CD14-positive monocyte (primary cell): ENCODE measurements at places on chromosomes 7 and 10.
A peak's percentile ranks its signal among the peaks of the same experiment; 100 is the strongest.

DNA sequence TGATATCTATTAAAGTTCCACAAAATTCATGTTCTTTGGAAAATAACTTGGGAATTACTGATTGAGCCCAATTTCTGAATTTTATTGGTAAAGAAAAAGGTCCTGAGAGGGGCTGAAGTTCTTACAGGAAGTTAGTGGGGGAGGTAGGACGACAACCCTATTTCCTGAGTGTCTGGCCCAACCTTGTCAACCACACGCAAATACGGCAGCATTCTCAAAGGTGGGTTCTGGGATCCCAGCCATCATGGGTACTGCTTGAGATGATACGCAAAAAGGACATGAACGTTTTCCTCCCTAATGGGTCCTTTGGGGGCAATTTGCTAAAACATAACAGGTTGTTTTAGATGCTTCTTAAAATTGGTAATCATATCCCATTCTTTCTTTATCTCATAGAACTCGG lies 2.7 kb upstream of the PDCD4 start:
- DNase-seq: no peak

DNA sequence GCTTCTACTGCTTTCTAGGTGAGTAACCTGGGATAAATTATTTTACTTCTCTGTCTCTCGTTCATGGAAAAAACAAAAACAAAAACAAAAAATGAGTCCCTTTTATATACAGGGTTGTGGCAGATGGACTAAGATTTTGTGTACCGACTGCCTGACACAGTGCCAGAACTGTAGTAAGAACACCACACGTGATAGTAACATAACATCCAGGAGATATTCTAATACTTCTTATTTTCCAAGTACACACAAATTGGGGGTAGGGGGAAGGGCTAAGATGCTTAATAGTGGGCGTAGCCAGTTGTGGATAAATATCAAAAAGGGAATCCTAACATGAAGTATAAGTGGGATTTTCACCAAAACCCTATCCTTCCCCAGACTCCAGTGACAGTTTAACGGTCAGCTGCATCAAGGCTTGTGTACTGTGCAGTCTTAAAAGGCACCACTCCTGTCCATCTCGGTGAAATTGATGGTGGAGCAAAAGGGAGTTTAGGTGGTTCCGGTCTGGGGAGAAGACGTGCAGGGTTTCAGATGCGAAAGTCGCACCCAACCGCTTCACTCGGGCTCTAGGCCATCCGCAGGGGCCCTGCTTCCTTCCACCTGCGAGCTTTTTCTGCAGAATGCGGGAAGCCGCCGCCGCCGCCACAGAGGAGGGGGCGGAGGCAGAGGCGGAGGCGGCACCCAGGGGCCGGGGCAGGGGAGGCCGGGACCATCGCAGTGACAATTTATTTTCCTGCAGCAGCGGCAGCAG lies at the start of gene STAMBPL1:
Gene STAMBPL1, plus strand, starts transcription at position 712 of the 748 bp plus-strand sequence. CDS start 21,464 bp downstream, outside the sequence.
- DNase-seq: peak; percentile 21

DNA sequence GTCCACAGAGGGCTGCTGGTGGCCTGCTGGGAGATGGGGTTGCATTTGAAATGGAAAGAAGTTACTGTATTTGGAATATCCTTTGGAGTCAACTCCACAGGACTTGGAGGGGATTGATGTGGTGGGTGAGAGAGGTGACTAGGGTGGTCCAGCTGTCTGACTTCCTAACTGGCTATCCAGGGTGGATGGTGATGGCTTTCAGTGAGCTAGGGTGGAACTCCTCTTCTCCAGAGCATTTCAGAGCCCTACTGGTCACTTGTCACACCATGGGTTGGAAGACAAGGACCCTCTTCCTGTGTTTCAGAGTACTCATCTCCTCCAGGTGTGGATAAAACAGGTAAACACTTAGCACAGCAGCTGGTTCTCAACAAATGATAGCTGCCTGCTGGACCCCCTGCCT lies 3.3 kb upstream of the ADAMTS14 start:
- no peak for DNase-seq

DNA sequence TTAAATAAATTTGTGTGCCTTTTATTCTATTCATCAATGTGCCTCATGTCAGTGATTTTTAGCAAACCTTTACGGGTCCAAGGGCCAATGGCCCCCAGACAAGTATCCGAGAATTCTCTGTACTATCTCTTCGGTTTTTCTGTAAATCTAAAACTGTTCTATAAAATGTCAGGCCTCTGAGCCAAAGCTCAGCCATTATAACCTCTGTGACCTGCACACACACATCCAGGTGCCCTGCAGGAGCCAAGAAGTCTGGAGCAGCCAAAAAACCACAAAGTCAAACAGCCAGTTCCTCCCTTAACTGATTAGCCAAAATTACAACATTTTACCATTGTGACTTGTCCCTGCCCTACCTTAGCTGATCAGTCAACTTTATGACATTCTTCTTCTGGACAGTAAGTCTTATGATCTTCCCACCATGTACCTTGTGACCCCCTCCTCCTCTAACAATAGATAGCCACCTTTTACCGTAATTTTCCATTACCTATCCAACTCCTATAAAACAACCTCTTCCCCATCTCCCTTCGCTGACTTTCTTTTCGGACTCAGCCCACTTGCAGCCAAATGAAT lies 363.8 kb downstream of the SEMA3D start:
- DNase-seq: no peak

- no peak for DNase-seq
These were observed 28.5 kb upstream of the LRRC72 start for GRCh38 chr7:16498122-16498521.

DNA sequence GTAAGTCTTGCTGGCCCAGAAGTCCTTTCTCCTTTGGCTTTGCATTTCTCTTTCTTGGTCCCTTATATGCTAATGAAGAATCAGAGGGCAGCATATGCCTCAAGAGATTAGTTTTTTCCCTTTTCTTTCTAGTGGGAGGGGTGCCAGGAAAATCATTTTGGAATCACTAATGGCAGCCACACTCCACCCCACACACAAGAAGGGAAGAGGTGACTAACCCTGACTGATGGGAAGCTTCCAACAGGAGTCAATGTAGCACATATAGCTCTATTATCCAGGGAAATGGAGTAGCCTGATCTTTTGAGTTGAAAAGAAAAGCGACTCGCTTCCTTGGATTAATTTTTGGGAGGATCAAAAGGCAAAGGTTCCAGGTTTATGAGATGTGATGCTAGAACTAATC lies 225.3 kb downstream of the KIF20B start:
- no peak for DNase-seq

- no peak for DNase-seq
These were observed 206.4 kb upstream of the LRRTM3 start for GRCh38 chr10:66719483-66719882.

- DNase-seq: no peak
These were observed 47.1 kb downstream of the PSMC2 start for GRCh38 chr7:103394566-103394965.

- DNase-seq: no peak
These were observed 52.6 kb downstream of the PLEKHA8 start for GRCh38 chr7:30080818-30081217.

DNA sequence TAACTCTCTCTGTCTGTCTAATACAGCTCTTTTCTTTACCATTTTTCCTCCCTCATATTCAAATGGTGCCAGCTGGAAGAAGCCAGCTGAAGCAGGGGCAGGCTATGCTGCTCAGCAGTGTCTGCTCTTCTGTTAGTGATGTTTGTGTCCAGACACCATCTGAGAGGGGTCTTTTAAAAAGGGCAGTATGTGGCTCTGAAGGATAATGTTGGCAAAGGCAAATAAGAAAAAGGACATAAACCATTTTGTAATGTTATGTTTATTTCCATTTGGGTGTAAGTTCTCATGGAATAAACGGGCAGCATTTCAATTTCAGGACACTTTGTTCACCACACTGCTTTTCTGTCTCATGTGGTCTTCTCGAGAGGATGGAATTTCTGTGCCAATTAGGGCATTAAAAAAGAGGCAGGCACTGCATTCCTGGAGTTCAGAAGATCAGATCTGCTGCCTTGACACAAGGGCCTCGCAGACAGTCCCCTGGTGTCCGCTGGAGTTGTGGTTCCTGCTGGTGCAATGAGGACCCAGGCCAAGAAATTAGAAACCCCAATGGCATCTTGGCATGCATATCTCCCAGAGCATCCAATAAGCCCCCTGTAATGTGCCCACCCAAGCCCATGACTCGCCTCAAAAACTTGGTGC lies 109.0 kb upstream of the ELMO1 start:
- no peak for DNase-seq

DNA sequence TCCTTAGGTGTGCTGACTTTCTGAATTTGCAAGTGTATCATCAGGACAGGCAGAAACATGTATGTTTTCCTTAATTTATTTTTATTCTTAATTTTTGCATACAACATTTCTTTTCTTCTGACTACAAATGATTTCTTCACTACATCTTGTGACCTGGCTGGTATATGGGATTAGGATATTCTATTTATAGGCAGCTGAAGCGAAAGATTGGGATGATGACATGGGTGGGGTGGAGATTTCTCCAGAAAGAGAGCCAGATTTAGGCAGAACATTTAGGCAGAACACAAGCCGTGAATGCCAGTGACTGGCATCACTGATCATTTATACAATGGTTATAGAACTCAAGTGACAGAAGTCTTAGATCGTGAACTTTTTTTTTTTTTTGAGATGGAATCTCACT lies 256.7 kb downstream of the KLF6 start:
- DNase-seq: no peak

GRCh38 chr7:1105189-1105588 lies 17.3 kb downstream of the GPER1 start:
- no peak for DNase-seq

DNA sequence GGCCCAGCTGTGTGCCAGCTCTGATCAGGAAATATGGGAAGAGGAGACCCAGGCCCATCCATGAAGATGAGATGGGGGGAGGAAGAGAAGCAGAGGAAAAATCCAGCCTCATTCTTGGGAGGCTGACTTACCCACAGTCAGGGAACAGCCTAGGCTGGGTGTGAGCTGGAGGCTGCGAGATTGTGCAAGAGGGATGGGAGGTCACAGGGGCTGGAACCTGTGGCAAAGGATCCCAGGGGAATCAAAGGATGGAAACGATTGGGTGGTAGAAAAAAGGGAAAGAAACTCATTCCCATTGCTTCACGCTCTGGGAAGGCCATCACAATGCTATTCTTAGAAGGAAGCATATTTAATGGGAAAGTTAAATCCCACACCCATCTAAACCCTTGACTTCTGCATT lies 26.7 kb upstream of the CRHR2 start:
- no peak for DNase-seq

DNA sequence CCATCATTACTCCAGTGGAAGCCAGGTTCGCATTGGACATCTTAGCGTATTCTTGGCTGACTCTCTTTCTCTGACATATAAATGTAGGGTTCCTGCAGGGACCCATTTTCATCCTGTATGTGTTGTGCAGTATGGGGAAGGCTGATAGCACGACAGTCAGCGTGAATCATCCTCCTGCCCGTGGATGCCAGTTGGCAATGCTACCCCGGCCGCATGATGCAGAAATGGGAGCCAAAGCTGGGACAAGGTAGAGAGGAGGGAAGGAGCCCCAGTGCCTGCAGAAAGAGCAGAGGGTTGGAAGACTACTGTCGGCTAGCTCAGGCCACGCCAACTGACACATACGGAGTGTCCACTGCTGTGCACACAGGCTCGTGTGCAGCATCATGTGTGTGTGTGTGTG lies 251.6 kb downstream of the SKAP2 start:
- DNase-seq: no peak

- DNase-seq: peak; percentile 33
These were observed 122.3 kb downstream of the PPP1R3A start for GRCh38 chr7:113796557-113796956.

GRCh38 chr7:55423277-55423711 lies 58.2 kb downstream of the LANCL2 start:
- DNase-seq: no peak

DNA sequence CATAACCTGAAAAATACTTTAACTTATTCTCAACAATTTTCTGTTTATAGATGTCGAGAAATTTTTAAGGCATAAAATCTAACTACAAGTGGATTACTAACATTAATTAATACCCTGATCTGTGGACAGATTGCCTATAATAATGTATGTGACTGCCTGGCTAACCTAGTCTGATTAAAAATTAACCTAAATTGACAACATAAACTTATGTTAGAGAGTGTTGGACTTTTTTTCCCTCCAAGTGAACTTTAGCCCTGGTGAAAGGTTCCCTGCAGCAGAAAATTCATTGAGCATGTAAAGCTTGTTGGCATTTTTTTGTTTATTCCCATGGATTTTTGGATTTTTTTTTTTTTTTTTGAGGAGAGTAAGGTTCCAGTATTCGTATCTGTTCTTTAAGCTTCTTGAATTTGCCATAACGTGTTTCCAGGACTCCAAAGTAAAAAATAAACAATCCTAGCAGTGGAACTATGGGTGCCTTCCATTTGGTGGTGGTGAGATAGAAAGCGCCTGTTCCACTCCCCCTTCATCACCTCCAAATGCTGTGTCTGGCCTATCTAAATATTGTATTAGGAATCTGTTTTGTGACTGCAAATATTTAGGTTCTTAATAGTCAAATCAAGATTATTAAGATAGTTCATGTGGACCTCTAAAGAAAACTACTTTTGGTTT lies 36.1 kb downstream of the NET1 start:
- DNase-seq: no peak

DNA sequence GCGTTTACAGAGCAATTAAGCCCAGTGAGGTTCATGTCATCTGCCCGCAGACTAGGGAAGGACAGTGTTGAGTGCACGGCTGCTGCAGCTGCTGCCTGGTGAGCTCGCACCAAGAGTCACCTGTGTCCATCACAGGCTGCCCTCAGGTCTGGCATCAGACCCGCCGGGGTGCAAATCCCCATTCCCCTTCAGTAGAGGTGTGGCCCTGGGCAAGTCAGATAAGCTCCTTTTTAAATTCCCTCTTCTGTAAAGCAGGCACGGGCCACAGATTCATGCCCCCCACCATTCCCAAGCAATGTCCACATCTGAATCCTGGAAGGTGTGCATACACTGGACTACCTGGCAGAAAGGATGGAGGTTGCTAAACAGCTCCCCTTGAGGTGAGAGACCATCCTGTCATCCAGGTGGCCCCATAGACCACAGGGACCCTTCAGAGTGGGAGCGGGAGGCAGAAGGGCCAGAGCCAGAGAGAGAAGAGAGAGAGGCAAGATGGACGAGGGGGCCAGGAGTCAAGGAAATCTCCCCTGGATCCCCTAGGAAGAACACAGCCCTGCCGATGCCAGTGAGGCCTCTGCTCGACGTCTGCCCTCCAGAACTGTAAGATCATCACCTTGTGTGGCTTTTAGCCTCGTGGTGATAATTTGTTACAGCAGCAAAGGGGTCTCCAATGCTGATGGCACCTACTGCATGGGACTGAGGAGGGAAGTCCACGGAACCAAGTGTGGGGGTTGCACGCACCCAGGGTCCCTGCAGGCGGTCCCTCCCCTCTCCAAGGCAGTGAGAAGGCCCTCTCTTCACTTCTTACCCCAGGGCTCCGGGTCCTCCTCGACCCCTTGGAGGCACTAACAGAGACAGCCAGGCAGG lies 168.8 kb downstream of the TCERG1L start:
- no peak for DNase-seq
